Anterior cingulate cortex (tissue), 58 donors: ENCODE measurements at places on chromosomes 5 and 9.

- no peak for DNase-seq
These were observed 1.4 kb downstream of the NCBP1 start for GRCh38 chr9:97635026-97635425.

- no peak for DNase-seq
These were observed 166.2 kb downstream of the HSD17B3 start for GRCh38 chr9:96135753-96136290.

GRCh38 chr5:41728281-41728680, 141.9 kb downstream of the OXCT1 start:
- no peak for DNase-seq

DNA sequence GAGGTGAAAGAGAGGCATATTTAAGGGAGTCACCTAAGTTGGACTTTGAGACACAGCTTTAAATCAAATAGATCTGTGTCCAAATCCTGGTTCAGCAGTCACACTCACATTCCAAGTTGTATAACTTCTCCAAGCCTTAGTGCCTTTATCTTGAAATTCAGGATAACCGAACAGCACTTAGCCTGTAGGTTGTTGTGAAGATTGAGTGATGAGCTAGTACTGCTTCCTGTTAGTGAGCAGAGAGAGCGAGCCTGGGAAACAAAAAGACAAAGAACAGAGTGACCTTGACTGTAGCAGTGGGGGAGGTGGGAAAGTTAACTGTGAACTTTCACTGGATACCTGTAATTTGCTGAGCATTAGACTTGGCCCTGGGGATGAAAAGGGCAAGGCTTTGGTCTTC, 22.4 kb downstream of the MAML1 start:
- DNase-seq: no peak

- DNase-seq: no peak
These were observed 780.3 kb downstream of the KCTD16 start for GRCh38 chr5:144950996-144951395.

GRCh38 chr5:179408611-179409010, 63.4 kb upstream of the ADAMTS2 start:
- no peak for DNase-seq

DNA sequence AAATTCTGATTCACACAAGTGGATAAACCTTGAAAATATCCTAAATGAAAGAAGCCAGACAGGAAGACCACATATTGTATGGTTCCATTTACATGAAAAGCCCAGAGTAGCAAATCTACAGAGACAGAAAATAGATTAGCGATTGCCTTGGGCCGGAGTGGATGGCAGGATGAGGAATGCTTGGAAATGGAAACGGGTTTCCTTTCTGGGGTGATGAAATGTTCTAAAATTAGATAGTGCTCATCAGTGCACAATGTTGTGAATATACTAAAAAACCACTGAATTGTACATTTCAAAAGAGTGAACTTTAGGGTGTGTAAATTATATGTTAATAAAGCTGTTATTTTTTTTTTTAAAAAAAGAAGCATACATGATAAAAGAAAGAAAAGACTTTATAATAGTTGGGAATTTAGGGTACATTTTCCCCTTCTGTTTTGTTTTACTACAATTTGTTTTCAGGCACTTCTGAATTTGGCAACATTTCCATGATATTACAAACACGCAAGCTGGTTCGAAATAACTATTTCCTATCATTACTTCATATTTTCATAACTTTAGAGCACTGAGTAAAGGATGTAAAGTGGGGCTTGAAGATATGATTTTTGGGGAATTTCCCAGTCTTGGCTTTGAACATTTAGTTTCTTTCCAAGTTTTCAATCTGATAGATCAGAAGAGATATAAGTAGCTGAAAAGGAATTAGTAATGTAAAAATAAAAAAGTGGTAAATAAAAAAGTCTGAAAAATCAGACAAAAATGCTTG, 23.9 kb downstream of the SLC35A4 start:
- DNase-seq: no peak

- no peak for DNase-seq
These were observed 54.4 kb downstream of the ARSB start for GRCh38 chr5:78930721-78931120.

GRCh38 chr9:129193655-129194054, 15.6 kb upstream of the IER5L start:
- no peak for DNase-seq

DNA sequence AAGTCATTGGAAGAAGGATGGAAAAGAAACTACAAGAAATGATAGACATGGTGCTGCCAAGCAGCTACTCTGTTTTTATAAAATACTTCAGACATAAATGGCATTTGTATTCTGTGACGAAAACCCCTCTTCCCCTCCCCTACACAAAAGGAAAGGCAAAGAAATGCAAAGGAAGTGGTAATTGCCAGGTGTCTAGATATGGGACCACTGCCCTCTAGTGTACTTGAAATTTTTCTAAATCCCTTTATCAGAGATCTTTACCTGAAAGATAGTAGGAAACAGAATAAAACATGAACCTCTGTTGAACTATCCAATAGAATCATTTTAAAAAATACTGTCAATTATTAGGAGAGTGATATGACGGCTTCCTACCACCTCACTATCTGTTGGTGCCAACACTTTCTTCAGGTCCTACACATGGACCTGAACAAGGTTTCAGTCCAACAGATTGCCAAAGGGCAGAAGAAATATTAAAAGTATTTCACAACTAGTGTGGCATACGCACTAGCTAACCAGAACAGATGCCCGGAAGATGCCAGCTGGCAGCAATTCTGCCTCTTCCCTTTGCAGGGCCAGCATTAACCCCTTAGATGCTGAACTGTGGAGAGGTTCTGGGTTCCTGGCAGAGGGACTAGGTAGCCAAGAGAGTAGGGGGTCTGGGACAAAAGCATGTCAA, 104.1 kb downstream of the TSSK1B start:
- no peak for DNase-seq

- DNase-seq: no peak
These were observed 99.3 kb upstream of the LHFPL2 start for GRCh38 chr5:78747705-78748359.

GRCh38 chr9:131727795-131728545, 11.9 kb downstream of the RAPGEF1 start:
- no peak for DNase-seq

DNA sequence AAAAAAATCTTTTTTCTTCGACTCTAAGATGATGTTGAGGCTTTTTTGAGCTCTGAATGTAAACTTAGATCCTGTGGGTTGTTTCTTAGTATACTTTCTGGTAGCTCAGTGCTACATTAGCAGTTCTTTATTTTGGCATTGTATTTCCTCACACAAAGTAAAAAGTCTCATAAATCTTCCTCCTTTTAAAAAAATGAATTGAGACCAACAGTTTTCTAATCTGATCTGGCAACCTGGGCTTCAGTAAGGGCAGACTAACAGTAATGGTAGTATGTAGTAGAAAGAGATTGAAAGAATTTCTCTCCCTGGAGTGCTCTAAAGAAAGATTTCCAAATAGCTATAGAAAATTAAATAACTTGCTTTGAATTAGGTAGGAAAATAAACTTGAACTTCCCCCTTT, 31.4 kb downstream of the ZCCHC7 start:
- no peak for DNase-seq

GRCh38 chr9:27851858-27852257, 278.6 kb upstream of the C9orf72 start:
- no peak for DNase-seq

GRCh38 chr9:96413302-96414221, 4.6 kb downstream of the ZNF367 start:
- DNase-seq: peak; percentile 44

DNA sequence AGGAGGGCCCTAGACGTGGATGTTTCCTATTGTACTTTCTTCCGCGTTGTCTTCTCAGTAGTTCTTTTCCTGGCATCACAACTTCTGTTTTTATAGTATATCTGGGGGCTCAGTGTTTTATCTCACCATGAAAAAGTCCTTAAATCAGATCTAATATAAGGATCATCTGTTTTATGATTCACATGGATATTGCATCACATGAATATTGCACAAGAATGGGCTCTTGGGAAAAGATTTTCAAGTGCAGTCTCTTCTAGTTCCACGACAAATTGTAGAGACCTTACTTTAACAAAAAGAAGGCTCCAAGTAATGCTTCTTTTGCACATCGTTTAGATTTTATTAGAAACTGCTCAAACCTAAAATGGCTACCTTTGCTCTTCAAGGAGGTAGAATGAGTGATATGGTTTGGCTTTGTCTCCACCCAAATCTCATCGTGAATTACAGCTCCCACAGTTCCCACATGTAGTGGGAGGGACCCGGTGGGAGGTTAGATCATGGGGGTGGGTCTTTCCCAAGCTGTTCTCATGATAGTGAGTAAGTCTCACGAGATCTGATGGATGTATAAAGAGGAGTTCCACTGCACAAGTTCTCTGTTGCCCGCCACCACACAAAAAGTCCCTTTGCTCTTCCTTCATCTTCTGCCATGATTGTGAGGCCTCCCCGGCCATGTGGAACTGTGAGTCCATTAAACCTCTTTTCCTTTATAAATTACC, 53.7 kb upstream of the FAM120A start:
- DNase-seq: no peak

DNA sequence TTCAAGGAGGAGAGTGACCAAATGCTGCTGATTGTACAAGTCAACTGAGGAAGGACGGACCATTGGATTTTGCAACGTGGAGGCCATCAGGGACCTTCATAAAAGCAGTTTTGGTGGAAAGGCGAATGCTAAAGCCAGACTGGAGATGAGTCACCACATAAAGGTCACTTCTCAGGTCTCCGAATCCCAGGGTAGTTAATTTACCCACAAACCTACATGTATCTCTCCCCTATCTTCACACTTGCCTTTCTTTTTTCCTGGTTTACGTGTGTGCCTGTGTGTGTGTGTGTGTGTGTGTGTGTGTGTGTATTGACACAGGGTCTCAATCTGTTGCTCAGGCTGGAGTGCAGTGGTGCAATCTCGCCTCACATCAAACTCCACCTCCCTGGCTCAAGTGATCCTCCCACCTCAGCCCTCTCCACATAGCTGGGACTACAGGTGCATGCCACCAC, 4.6 kb upstream of the CTNNA1 start:
- no peak for DNase-seq

DNA sequence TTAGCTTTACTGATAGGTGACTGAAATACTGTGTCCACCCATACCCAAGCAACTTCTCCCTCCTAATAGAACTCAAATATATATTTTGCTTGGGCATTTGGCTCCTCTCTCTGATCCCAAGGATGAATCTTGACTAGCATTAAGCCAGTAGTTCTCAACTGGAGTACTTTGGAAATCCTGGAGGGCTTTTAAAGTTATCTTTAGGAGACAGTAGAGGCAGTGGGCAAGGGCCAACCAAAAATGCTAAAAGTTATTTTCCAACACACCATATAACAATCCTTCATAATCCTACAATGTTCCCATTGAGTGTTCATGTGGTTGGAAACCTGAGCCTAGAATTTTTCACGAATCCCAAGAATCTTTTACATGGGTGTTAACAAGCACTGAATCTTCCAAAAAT, 11.1 kb upstream of the ETF1 start:
- no peak for DNase-seq

GRCh38 chr5:132385326-132386105, 16.0 kb downstream of the SLC22A5 start:
- DNase-seq: peak; percentile 55

- DNase-seq: no peak
These were observed 21.1 kb downstream of the PARP8 start for GRCh38 chr5:50687548-50687947.

GRCh38 chr5:66989286-66989685, 207.3 kb downstream of the CD180 start:
- no peak for DNase-seq

DNA sequence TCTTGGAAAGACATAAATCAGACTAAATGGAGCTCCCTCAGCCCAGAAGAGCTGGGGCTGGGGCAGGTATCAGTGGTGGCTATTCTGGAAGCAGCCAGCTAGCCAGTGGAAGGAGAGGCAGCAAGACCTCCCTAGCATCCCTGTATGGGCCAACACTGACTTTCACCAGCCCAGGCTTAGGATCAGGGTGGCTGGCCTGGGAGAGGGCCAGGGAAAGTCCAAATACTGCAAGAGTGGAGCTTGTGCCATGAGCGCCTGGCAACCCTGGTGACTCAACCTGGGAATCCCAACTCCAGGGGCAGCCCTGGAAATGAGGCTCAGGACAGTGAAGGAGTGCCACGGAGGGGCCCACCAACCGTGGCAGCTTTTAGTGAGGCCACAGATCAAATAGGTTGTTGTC, 7.6 kb upstream of the IRF1 start:
- no peak for DNase-seq

DNA sequence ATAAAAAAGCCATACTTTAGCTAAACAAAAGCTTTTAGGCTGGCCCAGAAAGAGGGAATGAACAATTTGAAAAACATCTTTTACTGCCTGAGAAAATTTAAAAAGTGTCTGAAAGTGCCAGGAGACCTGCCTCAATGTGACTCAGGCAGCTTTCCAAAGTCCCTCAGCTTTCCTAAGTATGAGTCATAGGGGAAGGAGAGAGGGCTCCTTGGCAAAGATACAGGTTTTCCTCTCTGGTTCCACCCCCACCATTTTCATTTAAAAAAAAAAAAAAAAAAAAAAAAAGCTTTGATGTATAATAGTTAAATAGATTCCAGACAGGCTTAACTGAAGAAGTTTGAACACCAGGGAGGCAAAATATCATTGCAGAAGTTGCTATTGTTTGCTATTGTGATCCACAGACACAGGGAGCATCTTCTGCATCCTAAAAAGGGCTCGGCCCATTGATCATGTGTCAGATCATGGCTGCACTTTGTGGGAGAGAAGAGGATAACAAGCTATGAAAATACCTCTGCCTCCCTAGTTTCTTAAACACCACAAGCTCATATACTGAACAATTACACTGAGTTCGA, 71.5 kb downstream of the MRPS27 start:
- DNase-seq: no peak

DNA sequence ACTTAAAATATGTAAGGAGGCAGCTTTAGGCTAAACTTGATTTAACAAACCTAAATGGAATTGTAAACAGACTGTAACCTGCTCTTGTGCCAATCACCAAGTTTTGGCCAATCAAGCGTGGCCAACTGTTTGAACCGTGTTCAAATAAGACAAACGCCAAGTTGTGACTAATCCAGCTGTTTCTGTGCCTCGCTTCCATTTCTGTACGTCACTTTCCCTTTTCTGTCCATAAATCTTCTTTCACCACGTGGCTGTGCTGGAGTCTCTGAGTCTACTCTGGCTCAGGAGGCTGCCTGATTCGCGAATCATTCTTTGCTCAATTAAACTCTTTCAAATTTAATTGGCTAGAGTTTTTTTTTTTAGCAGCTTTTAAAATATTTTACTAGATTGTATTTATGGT, 71.3 kb downstream of the LIX1 start:
- no peak for DNase-seq

- DNase-seq: no peak
These were observed 65.8 kb downstream of the SEMA4D start for GRCh38 chr9:89431930-89432725.

DNA sequence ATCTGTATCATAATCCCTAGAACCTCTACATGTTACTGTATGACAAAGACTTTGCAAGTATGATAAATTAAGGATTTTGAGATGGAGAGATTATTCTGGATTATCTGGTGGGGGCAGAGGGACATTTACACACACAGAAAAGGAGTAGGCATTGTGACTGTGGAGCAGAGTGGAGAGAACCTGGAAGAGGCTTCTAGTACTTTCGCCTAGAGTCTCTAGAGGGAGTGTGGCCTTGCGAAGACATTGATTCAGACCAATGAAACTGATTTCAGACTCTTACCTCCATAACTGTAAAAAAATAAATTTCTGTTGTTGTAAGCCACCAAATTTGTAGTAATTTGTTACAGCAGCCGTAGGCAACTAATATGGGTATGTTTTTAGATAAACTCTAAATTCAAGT, 45.9 kb downstream of the CSNK1G3 start:
- no peak for DNase-seq

- peak; percentile 65 for DNase-seq
These were observed at the start of gene NDFIP1 for GRCh38 chr5:142108432-142109330. Gene NDFIP1, plus strand, starts transcription at chr5:142108779. Its CDS starts 196 bp downstream, at chr5:142108975.

- no peak for DNase-seq
These were observed 188.5 kb upstream of the GRAMD2B start for GRCh38 chr5:126234563-126235195.
